CD4-positive, alpha-beta T cell treated with Interleukin-17A for 1 hour (primary cell): ENCODE measurements at places on chromosomes 2 and 18.

GRCh38 chr2:43081131-43081765 lies 145.2 kb downstream of the ZFP36L2 start:
- DNase-seq, result no peak

- no peak for DNase-seq
Observed at GRCh38 chr2:218777276-218777990, 4.5 kb upstream of the CYP27A1 start.

- DNase-seq, result peak; percentile 14
Observed at GRCh38 chr18:77702686-77703085, 453.0 kb downstream of the GALR1 start.

GRCh38 chr2:11097854-11098387 lies 57.3 kb upstream of the SLC66A3 start:
- no peak for DNase-seq

- peak; percentile 25 for DNase-seq
Observed at GRCh38 chr2:96120991-96121390, 4.6 kb upstream of the ADRA2B start.

DNA sequence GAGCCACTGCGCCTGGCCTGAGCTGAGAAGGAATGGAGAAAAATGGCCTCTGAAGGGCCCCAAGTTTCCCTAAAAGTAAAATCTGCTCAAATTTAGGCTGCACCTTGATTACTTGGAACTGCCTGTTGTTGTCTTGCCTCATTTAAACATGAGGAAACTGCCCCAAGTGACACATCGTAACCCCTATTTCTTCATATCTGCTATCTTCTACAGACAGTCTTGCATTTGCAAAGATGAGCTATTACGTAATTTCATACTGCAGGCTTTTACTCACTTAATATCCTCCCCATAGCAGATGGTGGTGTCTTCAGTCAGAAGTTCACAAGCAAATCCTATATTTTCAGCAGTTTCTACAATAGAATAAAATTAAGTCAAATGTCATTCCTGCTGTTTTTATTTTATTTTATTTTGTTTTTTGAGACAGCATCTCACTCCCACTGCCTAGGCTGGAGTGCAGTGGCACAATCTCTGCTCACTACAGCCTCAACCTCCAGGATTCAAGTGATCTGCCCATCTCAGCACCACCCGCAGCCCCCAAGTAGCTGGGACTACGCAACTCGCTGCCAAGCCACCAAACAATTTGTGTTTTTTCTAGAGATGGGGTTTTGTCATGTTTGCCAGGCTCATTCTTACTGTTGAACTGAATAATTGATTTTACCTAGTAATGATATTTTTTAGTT lies 45.3 kb upstream of the NARS1 start:
- DNase-seq, result peak; percentile 5

GRCh38 chr2:204971206-204971907 lies 426.1 kb downstream of the PARD3B start:
- DNase-seq, result no peak

DNA sequence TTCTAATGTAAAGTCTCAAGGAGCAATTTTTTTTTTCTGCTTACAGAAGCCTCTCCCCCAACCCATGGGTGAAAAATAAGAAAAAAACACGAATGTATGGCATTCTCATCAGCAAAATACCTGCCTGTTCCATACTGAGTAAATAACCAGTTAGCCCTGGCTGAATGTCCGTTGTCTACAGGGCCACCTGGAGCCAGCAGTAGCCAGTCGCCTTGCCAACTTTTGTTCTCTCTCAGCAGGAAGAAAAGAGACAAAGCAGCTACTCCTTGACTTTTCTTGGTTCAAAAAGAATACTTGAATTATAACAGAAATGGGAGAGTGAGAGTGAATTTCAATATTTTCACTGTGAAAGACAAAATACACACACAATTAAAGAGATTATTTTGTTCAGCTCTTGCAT lies 532.9 kb upstream of the CRIM1 start:
- no peak for DNase-seq
